ENCODE measurements at places on chromosomes 6 and 20. TPM values are rescaled to one million over a fixed set of nuclear protein-coding genes. Genes with fewer than 3 reads are reported as not detected.

DNA sequence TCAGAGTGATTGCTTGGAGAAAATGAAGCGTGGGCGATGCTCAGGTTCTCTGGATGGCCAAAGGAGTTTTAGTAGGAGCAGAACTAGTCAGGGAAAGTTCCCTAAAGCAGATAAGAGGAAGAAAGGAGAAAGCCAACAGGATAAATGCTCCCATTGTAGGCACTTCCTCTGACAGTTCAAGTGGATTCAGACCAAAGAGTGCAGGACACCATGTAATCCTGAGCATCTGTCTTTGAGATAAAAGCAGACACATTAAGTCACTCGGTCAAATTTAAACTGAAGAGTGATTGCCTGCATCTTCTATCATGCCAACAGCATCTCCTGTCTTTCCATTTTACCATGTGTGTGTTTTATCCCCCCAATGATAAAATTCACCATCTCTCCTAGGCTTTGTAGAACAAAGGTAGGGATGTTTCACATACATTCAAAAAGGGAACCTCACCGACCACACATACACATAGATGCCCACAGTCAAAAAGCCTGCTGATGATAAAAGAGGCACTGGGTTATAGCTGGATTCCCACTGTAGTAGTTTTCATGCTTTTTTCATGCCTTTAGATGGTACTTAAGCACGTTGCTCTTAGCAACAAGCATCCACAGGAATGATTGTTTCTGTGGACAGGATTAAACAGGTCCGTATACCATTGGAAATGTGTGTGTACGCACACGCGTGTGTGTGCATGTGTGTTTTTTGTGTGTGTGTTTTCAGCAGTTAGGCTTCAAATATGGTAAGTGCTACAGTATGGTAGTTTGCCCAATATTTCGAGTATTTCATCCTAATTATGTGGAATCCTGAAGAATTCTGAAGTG is 7.0 kb downstream of the GRIK2 start:
- peaks cover 45% of the 10 kb centered on the region for H3K27me3 ChIP-seq
- H3K27ac ChIP-seq = no peak overlapping the region
- no peak overlapping the region for H3K4me3 ChIP-seq
- DNase-seq = no peak
- no peaks in the 10 kb centered on the region for H3K4me1 ChIP-seq

SLC17A3 gene
- not detected for total RNA-seq

- H3K27ac ChIP-seq = peak overlapping the region; percentile 78
- no peak overlapping the region for H3K4me3 ChIP-seq
- no peak for DNase-seq
- H3K4me1 ChIP-seq = peaks cover 58% of the 10 kb centered on the region
- H3K36me3 ChIP-seq = no peaks in the 10 kb centered on the region
Observed at GRCh38 chr6:71476371-71476770, 187.8 kb downstream of the OGFRL1 start.

DNA sequence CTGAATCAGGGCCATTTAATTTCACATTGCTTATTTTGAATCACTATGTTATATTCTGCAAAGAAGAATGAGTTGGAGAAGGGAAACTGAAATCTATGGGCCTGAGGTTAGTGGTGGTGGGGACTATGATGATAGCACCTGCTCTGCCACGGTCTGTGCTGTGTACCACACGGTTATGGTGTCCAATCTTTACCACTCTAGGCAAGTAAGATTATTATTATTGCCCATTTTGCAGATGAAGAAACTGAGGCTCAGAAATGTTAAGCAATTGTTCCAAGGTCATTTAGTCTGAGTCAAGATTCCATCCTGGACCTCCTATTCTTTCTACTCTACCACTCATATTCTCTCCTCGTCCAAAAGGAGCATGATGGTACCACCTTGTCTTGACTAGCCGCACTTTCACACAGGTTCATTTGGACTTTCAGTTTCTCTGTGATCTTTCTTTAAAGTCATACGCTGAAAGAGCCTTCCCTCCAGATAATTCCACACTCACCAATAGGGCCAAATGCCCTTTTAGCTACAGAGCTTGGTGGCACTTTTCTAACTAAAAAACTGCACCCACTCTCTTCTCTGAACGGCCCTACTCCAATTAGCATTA is 56.2 kb downstream of the GFOD1 start:
- H3K4me1 ChIP-seq = peaks cover 34% of the 10 kb centered on the region
- no peak for DNase-seq
- no peak overlapping the region for H3K27ac ChIP-seq
- no peaks in the 10 kb centered on the region for H3K27me3 ChIP-seq

DNA sequence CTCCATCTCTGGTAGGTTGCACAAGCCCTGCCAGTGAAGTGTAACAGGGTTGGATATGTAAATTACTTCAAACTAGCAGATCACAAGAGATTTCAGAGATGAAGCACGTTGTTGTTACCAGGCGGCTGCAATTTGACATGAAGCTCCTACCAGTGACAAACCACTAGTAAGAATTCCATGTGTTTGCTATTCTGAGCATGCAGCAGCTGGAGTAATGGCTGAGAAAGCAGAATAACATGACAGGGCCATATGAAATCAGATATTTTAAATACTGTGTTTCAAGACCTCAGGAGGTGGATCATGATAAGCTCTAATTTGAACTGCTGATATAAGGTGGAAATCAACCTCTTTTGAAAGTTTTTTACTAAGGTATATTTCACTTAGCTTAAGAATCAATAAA is 11.4 kb downstream of the RIN2 start:
- no peaks in the 10 kb centered on the region for H3K4me1 ChIP-seq
- no peak overlapping the region for H3K27ac ChIP-seq
- no peaks in the 10 kb centered on the region for H3K36me3 ChIP-seq
- no peak for DNase-seq

DNA sequence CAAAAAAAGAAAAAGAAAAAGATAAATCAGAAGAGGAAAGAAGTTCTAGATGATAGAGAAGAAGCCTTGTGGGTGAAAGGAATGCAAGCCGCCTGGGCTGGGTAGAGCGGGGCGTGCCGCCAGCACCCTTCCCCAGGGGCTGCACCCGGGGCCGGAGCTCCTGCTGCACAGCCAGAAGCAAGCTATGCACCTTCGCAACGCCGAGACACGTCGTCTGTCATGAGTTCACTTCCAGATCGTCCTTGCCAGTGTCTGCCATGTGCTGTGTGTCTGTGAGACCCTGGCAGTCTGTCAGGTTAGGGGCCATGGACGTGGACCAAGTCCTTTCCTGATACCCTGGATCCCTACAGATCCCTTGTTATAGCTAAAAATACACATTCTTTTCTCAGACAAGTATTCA is 25.5 kb upstream of the ADRM1 start:
- H3K27me3 ChIP-seq = no peaks in the 10 kb centered on the region
- H3K27ac ChIP-seq = no peak overlapping the region
- DNase-seq = no peak
- H3K36me3 ChIP-seq = peaks cover 72% of the 10 kb centered on the region
- H3K4me1 ChIP-seq = no peaks in the 10 kb centered on the region

GRCh38 chr6:33898771-33899170 is 95.0 kb upstream of the MLN start:
- no peak for DNase-seq
- H3K27ac ChIP-seq = no peak overlapping the region
- H3K36me3 ChIP-seq = no peaks in the 10 kb centered on the region
- peaks cover 4% of the 10 kb centered on the region for H3K4me1 ChIP-seq

DNA sequence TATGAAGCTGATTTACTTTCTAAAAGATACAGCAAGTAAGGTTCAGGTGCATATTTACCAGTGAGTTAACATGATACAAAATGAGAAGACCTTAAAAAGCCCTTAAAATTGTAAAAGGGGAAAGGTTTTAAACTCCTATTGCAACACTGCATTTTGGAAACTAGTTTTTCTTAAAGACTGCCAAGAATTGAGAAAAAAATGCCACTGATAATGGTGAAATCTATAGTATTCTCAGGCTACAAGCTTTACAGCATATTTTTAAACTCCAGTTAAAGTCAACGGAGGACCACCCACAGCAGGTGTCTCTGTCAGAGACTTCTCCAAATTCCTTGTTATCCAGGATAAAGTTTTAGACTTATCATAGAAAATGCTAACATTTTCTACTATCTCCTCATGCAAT is 53.6 kb downstream of the ELOVL5 start:
- no peak for DNase-seq
- H3K36me3 ChIP-seq = no peaks in the 10 kb centered on the region
- no peaks in the 10 kb centered on the region for H3K27me3 ChIP-seq
- no peak overlapping the region for H3K4me3 ChIP-seq

DNA sequence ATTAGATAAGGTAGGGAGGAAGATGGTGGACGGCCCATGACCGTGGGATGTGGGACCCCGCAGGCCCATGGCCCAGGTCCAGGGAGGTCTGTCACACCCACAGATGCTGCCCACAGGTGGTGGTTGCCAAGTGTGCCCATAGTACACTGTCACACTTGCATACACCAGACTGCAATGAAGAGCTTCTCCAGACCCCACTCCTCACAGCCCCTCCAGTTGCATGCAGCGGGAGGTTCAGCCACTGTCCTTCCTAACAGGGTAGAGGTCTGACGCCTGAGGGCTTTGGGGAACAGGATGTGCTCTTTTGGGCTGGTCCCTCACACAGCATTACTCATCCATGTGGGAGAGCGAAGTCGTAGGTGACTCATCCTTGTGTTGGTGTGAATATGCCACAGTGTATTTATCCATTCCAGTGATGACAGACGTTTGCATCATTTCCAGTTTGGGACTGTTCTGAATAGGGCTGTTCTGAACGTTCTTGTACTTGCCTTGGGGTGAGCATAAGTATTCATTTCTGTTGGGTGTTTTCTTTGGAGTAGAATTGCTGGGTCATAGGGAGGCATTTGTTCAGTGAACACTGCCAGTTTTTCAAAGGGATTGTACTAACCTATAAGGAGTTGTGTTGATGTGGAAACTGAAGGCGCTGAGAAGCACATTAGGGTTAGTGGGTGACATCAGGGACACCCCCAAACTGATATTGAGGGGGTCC is 10.1 kb upstream of the PYGB start:
- peaks cover 8% of the 10 kb centered on the region for H3K4me1 ChIP-seq
- no peak overlapping the region for H3K27ac ChIP-seq
- DNase-seq = no peak
- H3K4me3 ChIP-seq = no peak overlapping the region

DNA sequence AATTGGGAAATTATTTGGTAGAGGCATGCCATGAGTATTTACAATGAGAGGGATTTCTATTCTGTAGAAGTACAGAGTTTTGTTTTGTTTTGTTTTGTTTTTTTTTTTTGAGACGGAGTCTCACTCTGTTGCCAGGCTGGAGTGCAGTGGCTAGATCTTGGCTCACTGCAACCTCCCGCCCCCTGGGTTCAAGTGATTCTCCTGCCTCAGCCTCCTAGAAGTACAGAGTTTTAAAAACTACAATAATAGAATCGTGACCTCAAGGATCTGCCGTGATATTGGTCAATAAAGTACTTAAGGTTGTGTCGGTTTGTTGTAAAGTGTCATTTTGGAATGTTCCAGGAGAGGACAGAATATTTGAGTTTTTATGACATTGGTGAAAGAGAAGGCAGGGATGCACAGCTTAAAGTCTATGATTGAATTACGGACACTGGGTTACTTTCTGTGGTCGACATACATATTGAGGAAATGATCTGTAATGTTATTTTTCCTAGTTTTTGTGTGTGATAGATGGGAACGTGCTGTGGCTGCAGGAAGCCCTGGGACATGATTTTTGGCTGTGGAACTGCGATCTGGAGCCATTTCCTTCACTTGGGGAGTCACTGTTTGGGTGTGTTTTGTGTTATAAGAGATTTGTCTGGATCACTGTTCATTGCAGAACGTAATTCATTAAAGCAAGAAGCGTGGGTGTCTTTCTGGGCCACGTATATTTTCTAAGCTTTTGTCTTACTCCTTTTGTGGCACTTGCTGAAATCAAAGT is 59.6 kb downstream of the TIAM2 start:
- no peak for DNase-seq
- H3K27ac ChIP-seq = no peak overlapping the region
- H3K4me3 ChIP-seq = no peak overlapping the region
- H3K36me3 ChIP-seq = no peaks in the 10 kb centered on the region

GRCh38 chr20:1242530-1242929 is 16.7 kb downstream of the RAD21L1 start:
- H3K36me3 ChIP-seq = no peaks in the 10 kb centered on the region
- H3K27me3 ChIP-seq = no peaks in the 10 kb centered on the region
- H3K27ac ChIP-seq = no peak overlapping the region
- no peaks in the 10 kb centered on the region for H3K4me1 ChIP-seq
- H3K4me3 ChIP-seq = no peak overlapping the region
- DNase-seq = no peak

DNA sequence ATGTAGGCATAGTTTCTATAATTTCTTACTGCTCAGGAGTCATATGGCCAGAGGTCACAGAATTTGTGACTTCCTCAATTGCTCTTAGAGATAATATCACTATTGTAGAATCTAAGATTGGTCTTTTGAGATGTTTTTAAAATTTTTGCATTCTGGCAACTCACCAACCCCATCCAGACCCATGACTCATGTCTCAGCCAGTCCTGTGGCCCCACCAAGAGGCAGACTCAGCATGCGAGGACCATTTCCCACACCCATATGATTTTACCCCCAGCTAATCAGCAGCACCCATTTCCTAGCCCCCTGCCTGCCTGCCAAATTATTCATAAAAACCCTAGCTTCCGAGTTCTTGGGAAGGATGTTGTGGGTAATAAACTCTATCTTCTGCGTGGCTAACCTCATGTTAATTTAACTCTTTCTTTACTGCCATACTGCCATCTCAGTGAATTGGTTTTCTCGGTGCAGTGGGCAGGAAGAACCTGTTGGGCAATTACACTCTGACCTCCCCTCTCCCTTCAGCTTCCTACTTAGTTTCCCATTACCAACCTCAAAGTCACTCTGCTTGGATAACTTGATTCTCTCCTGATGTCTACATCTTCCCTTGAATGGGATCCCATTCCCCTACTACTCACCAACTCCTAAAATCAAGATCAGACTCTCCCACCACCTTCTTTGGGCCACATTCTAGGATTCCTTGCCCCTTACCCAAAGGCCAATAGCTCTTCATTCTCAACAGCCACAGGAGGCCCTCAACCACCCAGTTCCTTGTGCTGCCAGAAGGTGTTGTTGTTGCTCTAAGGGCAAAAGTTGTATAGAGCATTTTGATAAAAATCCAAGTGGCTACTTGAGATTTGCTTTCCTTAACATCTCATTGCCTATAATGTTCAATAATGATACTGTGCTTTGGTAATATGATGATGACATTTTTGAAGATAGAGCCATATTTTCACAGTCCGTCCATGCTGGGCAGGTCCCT is 16.2 kb upstream of the IYD start:
- no peak overlapping the region for H3K4me3 ChIP-seq
- no peak for DNase-seq
- H3K36me3 ChIP-seq = no peaks in the 10 kb centered on the region
- H3K4me1 ChIP-seq = no peaks in the 10 kb centered on the region
- no peaks in the 10 kb centered on the region for H3K27me3 ChIP-seq

GRCh38 chr6:33905071-33905609 is 101.3 kb upstream of the MLN start:
- H3K36me3 ChIP-seq = no peaks in the 10 kb centered on the region
- no peaks in the 10 kb centered on the region for H3K4me1 ChIP-seq
- no peak for DNase-seq

ETV7 gene
- total RNA-seq = 6.3 TPM

- no peaks in the 10 kb centered on the region for H3K36me3 ChIP-seq
- no peak for DNase-seq
- H3K27me3 ChIP-seq = no peaks in the 10 kb centered on the region
- no peak overlapping the region for H3K27ac ChIP-seq
- H3K4me1 ChIP-seq = peaks cover 16% of the 10 kb centered on the region
Observed at GRCh38 chr6:118867181-118867580, 26.8 kb upstream of the ASF1A start.

RAET1G gene
- 1.2 TPM for total RNA-seq

GRCh38 chr20:59585714-59586409 is 18.5 kb upstream of the PHACTR3 start:
- H3K4me1 ChIP-seq = peaks cover 5% of the 10 kb centered on the region
- H3K27me3 ChIP-seq = no peaks in the 10 kb centered on the region
- H3K27ac ChIP-seq = no peak overlapping the region

All from upper lobe of right lung (tissue), 1 donor.